ENCODE measurements at places on chromosomes 3 and 15.

- no peak for DNase-seq
Observed at GRCh38 chr3:143720381-143720780, 127.9 kb downstream of the SLC9A9 start.

- no peak for DNase-seq
Observed at GRCh38 chr3:73465926-73466325, 158.8 kb downstream of the PDZRN3 start.

- DNase-seq = no peak
Observed at GRCh38 chr3:181987736-181988135, 276.0 kb downstream of the SOX2 start.

DNA sequence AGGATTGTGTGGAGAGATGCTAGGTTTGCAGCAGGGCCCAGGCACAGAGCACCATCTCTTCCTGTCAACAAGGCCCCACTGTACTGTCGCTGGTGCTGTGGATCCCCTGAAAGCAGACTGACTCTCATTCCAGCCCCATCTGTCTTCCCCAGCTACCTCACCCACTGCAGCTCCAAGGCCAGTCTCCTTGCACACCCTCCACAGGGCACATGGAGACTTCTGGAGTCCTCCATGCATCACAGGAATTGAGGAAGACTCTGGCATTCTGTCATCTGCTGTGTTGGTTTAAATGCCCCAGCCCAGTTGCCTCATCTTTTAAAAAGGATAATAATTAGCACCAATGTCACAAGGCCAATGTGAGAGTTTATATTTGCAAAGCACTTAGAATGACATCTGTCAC, 301.2 kb downstream of the RPLP1 start:
- DNase-seq = no peak

DNA sequence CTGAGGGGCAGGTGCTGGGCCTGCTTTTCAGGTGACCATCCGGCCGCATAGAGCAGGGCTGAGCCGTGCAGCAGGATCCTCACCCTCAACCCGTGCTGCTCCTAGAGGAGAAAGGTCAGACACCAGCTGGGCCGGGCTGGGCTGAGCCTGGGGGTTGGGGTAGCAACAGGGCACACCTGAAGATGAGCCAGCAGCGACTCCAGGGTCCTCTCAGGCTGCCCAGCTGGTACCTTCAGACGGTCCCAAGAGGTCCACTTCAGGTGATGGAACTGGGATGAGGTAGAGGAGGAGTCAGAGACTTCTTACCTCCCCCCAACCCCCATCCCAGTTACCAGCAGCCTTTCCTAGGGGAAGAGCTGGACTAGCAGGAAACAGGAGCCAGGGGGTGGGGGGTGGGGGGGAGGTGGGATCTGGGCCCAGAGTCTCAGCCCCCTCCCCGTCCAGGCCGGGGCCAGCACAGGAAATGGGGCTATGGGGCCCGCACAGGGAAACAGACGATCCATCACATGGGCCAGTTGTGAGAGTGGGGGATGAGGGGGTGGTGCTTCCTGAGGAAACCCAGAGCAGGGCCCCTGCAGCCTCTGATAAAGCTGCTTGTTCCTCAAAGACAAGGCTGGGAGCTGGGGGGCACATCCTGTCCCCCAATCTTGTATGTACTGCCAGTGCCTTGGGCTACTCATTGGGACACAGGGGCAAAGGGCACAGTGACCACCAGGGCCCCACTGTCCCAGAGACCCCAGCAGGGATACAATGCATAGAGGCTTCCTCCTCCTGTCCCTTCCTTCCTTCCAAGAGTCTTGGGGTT, 3.0 kb downstream of the INKA1 start:
- no peak for DNase-seq

GRCh38 chr15:89556413-89557262, 18.6 kb upstream of the TICRR start:
- DNase-seq = peak; percentile 90

GRCh38 chr3:23592961-23593931, 212.5 kb upstream of the UBE2E1 start:
- no peak for DNase-seq

DNA sequence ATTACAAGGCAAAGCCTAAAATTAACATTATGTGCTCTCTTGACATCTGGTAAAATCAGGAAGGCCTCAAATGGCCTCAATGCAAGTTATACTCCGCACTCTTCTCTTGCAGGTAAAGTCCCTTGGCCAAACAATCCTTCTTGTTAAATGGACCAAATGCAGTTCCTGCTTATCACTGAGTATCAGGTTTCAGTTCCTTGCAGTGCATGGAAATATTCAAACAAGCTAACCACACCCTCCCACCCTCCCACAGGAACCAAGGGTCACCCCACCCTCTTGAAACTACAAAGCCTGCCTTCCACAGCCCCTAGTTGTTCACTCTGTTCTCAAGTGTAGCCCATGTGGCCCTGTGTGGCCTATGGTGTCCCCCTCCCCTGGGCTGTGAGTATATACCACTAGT, 171.9 kb upstream of the CADPS start:
- DNase-seq = peak; percentile 84

DNA sequence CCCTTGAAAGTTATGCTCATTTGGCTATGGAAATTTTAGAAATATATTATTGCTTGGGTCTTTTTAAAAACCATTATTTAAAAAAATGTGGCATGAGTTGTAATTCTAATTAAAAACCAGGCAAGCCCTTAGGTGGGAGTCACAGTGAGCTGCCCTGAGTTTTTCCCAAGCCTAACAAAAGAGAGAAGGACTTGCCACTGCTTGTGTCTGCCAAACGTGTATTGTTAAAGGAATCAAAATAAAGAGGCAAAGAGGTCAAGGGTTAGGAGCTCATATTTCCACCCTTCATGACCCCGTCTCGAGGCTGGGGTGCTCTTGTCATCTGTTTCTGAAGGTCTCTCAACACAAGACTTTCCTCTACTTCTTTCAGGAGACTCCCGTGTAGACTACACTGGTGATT, 321.1 kb downstream of the ZIC1 start:
- no peak for DNase-seq

DNA sequence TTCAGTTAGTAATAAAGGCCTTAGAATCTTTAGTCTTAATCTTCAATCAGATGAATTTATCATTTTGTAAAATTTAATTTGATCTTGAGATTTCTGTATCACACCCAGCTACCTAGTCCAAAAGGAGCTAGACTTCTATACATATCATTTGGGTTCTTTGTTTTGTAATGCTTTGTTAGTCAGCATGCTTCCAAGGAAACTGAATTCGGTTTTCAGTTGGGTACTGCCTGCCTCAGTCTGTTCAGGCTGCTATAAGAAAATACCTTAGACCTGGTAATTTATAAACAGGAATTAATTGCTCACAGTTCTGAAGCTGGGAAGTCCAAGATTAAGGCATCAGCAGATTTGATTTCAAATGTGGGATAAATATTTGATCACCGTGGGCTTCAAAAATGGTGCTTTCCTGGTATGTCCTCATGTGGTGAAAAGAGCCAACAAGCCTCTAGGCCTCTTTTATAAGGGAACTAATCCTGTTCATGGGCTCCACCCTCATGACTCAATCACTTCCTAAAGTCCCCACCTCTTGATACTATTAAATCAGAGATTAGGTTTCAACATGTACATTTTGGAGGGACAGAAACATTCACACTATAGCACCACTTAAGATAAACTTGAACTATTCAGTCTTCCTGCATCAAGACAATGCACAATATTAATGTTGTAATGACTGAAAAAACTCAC, 800.7 kb downstream of the NAALADL2 start:
- no peak for DNase-seq

GRCh38 chr15:36811903-36812302, 232.5 kb downstream of the CDIN1 start:
- DNase-seq = no peak

- no peak for DNase-seq
Observed at GRCh38 chr3:39000008-39000450, 51.7 kb downstream of the SCN11A start.

GRCh38 chr3:127988770-127989557, 63.3 kb upstream of the SEC61A1 start:
- no peak for DNase-seq

- no peak for DNase-seq
Observed at GRCh38 chr15:95129574-95129973, 898.2 kb downstream of the MCTP2 start.

- DNase-seq = no peak
Observed at GRCh38 chr3:53104762-53105161, 25.5 kb downstream of the RFT1 start.

DNA sequence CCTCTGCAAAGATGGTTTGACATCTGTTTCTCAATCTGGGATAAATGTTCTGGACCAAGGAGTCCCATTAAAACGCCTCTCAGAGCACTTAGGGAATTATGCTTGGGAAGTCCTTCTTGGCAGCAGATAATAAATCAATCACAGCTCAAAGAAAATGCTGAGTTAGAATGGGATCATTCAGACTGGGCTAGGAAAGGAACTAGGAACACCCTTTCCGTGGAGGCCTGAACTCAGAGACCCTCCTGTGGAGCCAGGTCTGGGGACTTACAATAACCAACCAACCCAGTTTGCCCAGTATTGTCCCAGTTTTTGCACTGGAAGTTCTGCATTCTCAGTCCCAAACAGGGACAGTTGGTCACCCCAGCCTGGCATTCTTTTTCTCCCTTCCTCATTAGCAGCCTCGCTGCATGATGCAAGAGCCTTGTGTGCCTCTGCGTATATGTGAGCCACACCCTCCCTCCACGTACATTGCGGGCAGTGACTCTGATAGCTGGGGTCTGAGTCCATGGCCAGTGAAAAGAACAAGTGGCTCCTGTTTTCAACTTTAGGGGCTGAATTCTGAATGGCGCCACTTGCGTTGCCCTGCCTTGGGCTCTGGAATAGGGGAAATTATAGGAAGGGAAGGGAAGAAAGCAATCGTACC, 88.7 kb downstream of the SEMA5B start:
- no peak for DNase-seq

DNA sequence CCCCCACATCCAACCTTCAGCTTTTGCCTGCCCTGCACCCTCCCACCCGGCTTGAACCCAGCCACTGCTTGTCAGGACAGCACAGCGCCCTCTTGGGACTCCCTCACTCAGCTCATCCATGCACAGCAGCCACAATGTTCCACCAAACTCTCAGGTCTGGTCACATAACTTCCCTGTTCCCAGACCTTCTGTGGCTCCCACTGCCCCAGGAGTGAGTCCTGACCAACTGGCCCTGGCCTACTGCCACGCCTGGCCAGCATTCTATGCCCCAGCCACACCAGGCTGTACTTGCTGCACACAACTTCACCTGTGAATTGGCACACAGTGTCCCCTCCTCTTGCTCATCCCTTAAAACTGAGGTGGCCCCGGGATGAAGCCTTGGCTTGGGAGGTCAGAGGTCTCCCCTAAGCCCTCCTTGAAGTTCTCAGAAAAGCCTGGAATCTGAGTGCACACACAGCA, 21.0 kb downstream of the PLXNB1 start:
- DNase-seq = no peak

DNA sequence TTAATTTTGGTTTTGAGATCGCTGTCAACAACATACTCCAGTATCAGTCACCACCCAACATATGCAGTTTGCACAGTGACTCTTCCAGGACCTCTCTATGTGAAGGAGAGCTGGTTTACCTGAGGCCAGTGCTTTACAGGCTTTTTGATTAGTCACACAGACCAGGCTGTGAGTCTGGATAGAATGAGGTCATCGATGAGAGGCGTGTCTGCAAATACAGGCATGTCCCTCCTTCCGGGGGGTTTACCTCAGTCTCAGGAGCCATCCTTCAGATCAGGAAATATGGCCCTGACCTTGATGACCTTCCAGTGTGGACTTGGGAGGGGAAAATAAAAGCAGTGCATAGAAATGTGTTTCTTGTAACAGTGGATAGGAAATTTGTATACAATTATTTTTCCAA, 46.9 kb downstream of the KBTBD12 start:
- no peak for DNase-seq

- no peak for DNase-seq
Observed at GRCh38 chr3:33417066-33417673, 23.0 kb downstream of the UBP1 start.

DNA sequence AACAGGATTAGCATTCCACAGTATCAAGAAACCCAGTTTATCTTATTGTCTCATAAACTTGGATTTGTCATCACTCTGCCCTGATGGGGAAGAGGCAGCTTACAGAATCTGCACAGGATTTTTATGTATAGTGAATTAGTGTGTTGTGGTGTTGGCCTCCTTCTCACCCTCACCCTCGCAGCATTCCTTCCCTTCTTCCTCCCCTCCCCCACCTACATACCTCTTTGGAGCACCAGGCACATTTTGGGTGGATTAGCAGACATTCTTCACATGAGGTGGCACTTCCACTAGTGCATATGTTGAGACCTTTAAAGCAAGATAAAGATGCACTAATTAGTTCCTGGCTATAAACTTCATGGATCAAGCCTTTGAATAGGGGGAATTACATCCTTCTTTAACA, 13.9 kb downstream of the ITGB5 start:
- no peak for DNase-seq

GRCh38 chr3:13078163-13078905, 5.1 kb upstream of the IQSEC1 start:
- DNase-seq = no peak

- DNase-seq = no peak
Observed at GRCh38 chr3:31232055-31233025, 300.4 kb upstream of the STT3B start.

- DNase-seq = peak; percentile 55
Observed at GRCh38 chr15:91855241-91855640, 1.7 kb downstream of the SLCO3A1 start.

- DNase-seq = no peak
Observed at GRCh38 chr3:15903164-15903563, 105.4 kb upstream of the ANKRD28 start.

- DNase-seq = no peak
Observed at GRCh38 chr3:65992106-65992505, 46.6 kb downstream of the MAGI1 start.

DNA sequence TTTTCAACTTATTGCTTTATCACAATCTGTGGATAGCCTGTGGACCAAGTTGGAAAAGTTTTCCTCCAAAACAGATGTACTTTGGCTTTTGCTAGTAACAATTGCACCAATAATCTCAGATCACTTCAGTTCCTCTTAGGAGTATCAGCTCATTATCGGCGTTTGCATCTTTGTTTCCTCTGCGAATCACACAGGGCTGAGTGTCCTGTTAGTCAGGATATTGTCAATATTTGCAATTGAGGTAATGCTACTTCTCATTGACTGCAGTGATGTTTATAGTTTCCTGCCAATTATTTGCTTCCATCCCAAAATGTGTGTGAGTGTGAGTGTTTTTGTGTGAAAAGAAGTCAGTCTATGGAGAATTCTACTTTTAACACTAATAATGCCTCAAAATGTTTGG, 545.0 kb downstream of the SI start:
- DNase-seq = no peak

GRCh38 chr3:106299300-106300098, 430.7 kb upstream of the CBLB start:
- no peak for DNase-seq

- no peak for DNase-seq
Observed at GRCh38 chr15:35691173-35691761, 145.3 kb upstream of the DPH6 start.

DNA sequence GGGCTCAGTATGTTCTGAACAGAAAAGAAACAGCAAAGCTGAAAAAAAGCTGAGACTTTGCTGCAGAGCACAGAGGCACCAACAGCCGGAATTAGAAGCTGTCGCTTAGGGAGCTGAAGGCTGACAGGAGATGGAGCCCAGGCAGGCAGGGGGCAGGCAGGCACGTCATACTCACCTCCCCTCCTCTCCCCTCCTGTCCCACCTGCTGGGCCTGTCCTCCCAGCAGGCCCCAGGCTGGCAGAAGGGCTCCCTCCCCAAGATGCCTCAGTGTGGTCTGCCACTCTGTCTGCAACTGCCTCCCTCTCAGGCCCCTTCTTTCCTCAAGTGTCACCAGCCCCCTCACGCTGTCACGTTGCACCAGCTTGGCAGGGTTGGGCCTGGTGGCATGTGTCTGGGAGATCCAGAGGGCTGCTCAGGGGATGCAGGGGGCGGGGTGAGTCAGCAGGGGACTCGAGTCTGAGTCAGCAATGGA, 3.2 kb upstream of the ANKRD63 start:
- DNase-seq = no peak

- DNase-seq = no peak
Observed at GRCh38 chr3:185393055-185393454, 30.1 kb downstream of the MAP3K13 start.
